ENCODE measurements at places on chromosomes 2 and 18.

- DNase-seq, result no peak
Measured at GRCh38 chr18:28256166-28256565, 79.2 kb upstream of the CDH2 start.

DNA sequence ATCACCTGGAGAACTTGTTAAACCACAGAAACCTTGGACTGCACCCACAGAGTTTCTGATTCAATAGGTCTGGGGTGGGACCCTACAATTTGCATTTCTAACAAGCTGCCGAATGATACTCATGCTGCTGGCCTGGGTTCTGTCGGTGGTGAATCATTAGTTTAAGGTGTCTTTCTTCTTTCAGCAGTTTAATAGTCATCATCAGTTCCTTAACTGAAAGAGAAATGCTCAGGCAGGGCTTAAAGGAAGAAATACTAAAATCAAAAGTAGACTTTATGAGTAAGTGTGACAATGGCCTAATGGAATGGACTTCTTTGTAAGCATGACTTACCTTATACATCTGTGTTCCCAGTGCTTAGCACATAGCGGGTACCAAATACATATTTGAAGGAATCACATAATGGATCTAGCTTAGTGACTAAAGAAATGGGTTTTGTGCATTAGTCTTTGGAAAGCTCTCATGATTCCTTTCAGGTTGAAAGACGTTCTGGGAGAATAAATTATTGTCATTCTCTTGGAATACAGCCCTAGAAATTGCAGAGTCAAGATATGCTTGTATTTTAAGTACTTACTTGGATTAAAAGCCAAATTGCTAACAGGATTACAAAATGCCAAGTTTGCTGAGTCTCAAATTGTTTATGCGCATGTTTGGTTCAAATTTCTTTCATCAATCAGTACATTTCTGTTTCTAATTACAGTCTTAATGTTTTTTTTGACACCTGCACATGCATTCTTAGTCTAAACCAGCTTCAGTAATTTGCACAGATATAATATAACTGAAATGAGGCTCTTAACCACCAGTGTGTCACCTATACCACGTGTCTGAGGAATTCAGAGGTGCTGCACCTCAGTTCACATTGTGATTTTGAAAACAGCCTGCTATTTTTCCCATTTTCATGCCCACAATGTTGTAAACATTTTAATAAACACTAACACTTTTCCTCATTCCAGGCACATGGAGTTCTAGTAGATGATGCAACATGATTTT, 220.3 kb upstream of the NRP2 start:
- no peak for DNase-seq

- DNase-seq, result no peak
Measured at GRCh38 chr2:218010984-218011652, 8.3 kb upstream of the TNS1 start.

DNA sequence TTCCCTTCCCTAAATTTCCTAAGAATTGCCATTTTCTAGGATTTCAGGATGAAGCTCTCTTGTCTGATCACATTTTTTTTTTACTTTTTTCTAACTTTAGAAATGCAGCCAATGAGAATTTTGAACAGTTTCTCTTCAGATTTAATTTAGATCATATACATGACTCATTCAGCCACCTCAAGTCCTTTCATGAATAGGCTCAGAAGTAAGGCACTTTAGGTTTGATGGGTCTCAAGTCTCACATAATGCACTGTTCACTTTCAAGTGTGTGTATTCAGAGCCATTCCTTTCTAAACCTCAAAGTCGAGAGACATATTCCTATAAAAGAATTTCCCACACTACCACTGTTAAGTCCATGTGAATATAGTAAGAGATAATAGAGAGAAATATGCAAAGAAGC, 614.1 kb upstream of the VRK2 start:
- no peak for DNase-seq

DNA sequence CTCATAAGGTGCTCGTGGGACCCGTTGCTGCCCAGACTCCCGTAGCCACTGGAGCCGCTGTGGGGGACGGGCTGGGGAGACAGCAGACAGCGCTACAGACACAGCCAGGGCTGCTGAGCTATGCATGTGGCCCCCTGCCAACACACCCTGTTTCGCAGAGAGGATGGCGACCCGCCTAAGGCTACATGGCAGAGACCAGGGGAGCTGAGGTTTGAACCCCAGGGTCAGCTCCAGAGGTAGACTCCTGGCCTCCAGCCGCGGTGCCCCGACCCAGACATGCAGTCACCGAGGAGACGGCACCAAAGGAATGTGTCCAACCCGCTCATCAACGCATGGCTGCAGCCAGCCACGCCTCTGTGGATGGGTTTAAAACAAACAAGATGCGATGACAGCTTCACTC, 21.0 kb upstream of the HES6 start:
- DNase-seq, result no peak

GRCh38 chr18:37721544-37722522, 156.2 kb upstream of the CELF4 start:
- DNase-seq, result no peak

DNA sequence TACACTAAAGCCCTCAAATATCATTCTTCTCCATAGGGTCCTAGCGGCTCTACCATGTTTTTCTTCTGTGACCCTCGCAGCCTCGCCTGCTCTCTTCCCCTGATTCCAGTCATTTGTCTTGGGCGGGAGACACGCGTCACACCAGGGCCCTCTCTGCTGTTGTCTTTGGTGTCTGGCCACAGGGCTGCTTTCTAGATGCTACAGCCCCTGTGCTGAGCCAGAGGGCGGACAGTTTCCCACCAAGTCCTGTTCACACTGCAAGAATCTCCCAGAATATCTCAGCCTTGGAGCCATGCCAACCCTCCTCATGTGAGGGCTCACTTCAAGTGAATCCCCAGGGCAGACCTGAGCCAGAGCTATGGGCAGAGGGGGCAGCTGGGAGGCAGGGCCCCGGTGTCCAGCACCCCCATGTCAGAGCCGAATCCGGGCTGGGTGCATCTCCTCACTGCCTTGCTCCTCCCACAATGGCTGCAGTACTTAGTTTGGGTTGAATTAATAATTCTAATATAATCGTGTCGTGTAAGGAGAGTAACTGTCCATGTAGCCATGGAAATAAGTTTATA, 42.1 kb downstream of the DIPK1C start:
- no peak for DNase-seq

DNA sequence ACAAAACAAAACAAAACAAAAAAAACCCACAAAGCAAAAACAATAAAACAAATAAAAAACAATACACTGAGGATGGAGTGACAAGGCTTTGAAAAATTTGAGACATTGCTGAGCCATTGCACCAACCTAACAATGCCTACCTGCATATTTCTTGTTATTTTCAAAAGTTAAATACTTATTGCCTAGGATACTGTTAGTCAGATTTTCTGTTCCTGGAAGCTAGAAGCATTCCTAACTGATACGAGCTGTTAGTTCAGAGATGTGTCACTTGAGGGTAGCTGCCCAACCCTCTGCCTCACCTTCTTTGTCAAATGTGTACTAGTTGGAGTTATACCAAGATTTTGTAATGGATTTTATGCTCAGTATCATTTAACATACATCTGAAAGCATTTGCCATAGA, 187.2 kb downstream of the TXNL1 start:
- no peak for DNase-seq

- DNase-seq, result peak; percentile 62
Measured at GRCh38 chr2:202104286-202104870, 31.3 kb downstream of the KIAA2012 start.

GRCh38 chr18:67232991-67233390, 283.5 kb downstream of the DSEL start:
- DNase-seq, result no peak

DNA sequence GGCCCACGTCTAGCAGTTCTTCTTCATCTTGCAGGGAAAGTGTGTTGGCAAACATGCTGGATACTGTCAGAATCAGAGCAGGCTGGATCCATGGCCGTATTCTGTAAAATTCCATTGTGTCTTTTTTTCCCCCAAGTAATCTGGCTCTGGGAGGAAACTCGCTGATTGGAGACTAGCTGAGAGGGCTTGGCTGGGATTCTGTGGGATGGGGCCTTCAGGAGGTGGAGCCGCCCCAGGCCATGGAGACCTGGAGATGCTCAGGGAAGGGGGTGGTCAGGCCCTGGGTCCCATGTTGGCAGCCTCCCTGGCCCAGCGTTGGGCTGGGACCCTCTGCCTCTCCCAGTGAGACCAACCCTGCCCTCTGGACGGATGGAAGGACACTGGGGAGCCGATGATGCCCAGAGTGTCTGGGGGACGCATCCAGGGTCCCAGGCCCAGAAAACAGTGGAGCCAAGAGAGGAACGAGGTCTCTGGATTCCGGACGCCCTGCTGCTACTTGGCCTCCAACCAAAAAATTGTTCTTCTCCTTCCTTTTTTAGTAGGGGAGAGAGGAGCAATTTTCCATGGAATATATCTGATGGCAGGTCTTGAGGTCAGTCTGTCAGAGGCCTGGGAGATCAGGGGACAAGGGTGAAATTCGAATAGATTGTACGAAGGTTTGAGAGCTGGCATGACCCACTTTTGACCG, 114.5 kb downstream of the AGAP1 start:
- no peak for DNase-seq

GRCh38 chr18:21080576-21080975, 31.0 kb downstream of the ROCK1 start:
- DNase-seq, result no peak

DNA sequence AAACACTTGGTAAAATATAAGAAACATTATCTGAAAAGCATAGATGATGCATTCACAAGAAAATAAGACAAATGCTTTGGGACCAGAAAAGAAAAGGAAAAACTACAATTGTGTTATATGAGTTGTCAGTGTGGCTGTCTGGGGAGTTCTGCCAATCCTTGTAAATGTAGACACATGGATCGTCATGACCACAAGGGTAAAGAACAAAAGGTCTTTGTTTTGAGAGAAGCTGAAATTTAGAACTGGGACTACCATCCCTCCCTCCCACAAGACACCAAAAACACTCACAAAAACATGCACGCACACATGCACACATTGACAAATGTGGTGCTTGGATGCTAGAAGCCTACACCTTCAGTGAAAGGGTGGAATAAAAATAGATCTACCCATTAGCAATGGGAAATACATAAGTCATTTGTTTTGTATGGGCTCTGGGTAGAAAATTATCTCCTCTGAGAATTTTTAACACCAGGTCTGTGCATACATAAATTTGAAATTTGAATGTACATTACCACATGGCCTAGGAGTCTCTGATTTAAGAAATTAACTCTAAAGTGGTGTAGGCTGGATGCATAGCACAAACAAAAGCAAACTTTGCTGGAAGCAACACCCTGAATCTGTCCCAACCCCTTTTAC, 266.2 kb upstream of the SLC39A10 start:
- DNase-seq, result no peak

DNA sequence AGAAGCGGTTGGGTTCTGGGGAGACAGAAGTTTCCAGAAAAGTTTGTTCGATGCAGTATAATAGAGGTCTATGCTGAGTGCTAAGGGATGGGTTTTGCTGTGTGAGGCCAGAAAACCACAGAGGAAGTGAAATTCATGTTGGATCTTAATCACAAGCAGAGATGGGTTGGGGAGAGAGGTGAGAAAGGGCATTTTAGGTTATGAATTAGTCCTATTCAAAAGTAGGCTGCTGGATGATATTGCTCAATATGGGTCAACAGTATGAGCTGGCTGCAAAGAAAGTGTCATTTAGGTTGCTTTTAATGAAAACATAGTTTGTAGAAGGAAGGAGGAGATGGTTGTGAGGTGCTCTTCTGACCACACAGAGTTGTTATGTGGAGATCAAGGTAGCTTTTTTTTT, 118.8 kb upstream of the LHCGR start:
- no peak for DNase-seq

DNA sequence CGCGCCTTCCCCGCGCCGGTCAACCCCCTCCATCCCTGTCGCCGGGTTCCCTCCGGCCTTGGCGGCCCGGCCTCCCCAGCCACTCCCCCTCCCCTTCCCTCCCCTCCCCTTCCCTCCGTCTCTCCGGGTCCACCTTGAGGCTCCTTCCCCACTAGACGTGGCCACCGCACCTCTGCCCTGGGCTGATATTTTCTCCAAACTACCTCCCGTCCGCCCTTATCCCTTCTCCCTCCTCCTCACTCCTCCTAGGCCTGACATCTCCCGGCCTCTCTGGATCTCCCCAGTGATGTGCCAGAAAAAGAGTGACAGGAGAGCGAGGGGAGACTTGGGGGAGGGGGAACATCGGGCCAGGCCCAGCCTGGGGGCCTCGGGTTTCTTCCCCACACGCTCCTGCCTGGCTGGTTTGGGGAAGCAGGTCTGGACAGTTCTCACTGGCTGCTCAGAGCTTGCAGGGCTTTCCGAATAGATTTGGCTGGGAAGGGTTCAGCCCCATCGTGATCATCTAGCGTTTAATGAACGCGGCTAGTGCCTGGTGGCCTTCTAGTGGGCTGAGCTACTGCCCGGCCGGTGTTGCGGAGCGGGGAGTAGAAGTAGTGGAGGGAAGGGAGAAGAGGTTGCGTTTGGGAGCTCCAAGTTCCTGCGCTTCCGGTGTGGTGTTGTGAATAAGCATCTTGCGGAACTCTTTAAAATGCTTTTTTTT, 641 bp downstream of the MAPRE3 start:
- peak; percentile 61 for DNase-seq

GRCh38 chr2:22854588-22854987, 530.4 kb upstream of the KLHL29 start:
- no peak for DNase-seq

DNA sequence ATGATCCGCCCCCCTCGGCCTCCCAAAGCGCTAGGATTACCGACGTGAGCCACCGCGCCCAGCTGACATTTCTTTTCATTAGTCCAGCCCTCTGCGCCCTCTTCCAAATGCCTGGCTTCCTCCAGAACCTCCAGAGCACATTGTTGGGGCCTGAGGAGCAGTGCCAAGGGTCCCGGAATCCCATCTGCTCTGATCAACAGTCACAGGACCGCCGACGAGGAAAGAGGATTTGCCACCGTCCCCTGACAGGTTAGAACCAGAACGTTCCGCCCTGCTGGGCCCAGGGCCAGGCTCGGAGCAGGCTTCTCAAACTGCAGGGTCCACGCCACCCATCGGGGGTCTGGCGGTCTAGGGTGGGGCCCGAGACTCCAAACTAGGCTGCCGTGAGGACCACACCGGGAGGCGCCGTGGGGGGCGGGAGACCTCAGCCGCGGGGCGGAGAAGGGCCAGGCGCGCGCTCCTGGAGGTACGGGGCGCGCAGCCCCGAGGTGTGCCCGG, 36.9 kb upstream of the ITM2C start:
- peak; percentile 63 for DNase-seq

- no peak for DNase-seq
Measured at GRCh38 chr18:56992777-56993176, 154.1 kb upstream of the BOD1L2 start.

GRCh38 chr18:2135309-2135708, 436.0 kb downstream of the METTL4 start:
- no peak for DNase-seq

DNA sequence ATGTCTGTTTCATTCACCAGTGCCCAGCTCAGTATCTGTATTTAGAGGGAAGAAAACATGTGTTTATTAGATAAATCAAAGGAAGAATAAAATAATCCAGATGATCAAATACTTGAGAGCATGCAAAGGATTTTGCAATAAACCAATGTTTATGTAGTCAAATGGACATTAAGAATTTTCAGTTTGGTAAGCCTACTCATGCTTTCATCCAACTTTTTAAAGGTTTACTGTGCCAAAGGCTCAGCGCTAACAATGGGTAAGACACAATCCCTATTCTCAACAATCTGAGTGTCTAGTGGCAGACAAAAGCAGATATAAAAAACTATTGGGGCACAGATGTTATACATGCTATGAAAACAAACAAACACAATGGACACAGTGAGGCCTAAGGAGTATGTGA, 26.3 kb downstream of the GRB14 start:
- DNase-seq, result no peak

Data from activated CD8-positive, alpha-beta memory T cell treated with anti-CD3 and anti-CD28 coated beads for 24 hours (primary cell).